HCT116 (cell line): ENCODE measurements at places on chromosomes 11 and 22. TPM values are rescaled to one million over a fixed set of nuclear protein-coding genes. Genes with fewer than 3 reads are reported as not detected.

Gene TENM4
- 0.05 TPM for total RNA-seq

GRCh38 chr22:17120711-17121232 is 388 bp downstream of the TMEM121B start:
- no peak for DNase-seq

GRCh38 chr11:107102692-107103477 is 84.6 kb upstream of the GUCY1A2 start:
- DNase-seq, result no peak

DNA sequence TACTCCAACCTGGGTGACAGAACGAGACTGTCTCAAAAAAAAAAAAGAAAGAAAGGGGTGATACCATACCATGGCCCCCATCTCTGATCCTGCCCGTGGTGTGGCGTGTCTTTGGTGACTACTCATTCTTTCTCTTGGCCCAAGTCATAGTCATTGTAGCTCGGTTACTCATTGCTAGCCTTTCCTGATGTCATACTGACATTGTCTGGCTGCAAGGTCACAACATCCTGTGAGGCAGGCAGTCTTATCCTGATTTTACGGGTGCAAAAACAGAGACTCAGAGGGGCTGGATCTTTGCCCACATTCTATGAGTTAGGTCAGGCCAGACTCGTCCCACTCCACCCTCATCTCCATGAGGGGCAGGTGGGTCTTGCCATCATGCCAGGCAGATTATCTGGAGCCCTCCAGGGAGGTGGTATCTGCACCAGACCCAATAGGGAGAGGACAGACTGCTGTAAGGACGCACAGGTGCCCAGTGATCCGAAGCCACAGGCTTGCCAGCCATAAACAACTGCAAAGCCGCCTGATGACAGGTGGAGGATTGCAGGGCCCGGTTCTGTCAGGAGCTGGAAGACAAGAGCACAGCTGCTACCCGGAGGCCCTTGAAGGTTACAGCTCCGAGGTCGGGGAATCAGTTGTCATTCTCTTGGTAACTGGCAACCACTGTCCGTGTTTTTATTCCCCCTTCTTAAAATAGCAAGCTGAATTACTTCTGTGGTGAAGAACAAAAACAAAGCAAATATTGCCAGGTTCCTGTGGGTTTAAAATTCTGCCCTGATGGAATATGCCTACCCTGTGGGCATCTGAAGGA is 13.8 kb downstream of the TOM1 start:
- DNase-seq, result no peak

DNA sequence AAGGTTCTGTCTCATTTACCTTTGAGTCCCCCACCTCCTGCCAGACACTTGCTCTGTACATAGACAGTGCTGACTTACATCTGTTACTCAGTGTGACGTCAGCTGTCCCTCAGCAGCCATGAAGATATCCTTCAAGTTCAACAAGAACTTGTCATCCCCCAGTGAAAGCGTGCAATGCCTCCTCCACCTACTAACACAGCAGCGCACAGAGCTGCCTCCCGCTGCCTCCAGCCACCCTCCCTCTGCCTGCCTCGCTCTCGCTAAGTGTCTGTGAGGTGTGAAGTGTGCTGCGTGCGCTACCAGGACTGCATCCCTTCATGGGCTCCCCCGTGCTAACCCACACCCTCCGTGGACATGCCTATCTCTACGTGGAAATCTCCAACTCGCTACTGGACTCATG is 621.4 kb downstream of the BRD1 start:
- no peak for DNase-seq

DNA sequence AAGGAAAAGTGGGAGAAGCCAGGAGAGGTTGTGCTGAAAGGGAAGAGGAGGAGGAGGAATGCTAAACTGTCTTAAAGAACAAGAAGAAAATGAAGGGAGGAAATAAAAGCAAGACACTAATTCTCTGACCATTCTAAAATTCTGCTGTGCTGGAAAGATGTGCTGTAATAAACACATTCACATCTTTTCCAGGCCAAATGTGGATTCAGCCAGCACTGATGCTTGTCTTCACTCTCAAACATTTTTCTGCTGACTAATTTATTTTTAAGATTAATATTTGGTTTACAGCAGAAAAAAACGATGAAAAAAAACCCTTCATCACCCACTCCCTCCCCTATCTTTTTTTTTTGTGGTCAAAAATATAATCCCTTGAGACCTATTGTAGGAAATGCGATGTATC is 223.6 kb downstream of the SWAP70 start:
- DNase-seq, result no peak

Gene C11orf86
- total RNA-seq, result 0.25 TPM

DNA sequence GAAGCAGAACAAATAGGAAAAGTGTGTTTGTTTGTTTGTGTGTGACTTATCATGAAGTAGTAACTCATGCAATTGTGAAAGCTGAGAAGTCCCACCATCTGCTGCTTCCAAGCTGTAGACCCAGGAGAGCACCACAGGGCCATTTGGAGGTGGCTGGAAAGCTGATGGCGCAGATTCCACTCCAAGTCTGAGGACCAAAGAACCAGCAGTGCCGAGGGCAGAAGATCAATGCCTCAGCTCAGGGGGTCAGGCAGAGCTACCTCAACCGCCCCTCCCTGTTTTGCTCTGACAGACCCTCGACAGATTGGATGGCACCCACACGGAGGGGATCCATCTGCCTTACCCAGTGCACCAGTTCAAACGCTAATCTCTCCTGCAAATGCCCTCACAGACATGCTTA is 896.2 kb downstream of the BRD1 start:
- no peak for DNase-seq

DNA sequence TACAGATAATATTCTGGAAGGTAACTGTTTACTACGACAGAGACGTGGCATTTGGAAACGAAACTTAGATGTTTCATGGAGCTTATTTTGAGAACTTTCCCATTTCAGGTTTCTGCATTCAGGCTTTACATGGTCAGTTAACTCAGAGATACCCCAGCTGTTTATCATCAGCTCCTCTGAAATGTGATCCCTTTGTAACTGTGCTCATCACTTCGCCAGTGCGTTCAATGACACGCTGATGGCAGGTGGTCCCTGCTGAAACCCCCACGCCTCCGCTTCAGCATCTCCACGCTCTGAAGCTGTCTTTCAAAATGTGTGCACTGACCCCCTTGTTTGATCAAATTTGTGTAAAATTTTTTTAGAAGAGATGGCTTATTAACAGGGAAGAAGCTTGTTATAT is 30.5 kb downstream of the ALG12 start:
- DNase-seq, result no peak

DNA sequence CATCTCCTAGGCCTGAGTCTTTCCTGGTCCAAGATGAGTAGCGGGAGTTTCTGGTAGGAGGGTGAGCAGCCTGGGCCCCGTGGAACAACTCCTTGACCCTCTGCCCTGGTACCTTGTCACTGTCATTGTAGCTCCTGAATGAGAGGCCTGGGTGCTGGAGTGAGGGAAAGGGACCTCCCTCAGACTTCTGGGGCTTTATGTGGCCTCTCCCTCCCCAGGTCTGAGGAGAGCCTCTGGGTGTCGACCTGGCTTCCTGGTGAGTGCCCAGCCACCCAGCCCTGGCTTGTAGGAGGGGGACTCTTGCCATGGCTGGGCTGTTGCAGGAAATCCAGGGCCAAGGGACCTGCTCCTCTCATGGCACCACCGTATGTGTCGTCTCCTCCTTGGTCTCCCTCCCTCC is 3.9 kb downstream of the P2RY2 start:
- DNase-seq, result no peak

DNA sequence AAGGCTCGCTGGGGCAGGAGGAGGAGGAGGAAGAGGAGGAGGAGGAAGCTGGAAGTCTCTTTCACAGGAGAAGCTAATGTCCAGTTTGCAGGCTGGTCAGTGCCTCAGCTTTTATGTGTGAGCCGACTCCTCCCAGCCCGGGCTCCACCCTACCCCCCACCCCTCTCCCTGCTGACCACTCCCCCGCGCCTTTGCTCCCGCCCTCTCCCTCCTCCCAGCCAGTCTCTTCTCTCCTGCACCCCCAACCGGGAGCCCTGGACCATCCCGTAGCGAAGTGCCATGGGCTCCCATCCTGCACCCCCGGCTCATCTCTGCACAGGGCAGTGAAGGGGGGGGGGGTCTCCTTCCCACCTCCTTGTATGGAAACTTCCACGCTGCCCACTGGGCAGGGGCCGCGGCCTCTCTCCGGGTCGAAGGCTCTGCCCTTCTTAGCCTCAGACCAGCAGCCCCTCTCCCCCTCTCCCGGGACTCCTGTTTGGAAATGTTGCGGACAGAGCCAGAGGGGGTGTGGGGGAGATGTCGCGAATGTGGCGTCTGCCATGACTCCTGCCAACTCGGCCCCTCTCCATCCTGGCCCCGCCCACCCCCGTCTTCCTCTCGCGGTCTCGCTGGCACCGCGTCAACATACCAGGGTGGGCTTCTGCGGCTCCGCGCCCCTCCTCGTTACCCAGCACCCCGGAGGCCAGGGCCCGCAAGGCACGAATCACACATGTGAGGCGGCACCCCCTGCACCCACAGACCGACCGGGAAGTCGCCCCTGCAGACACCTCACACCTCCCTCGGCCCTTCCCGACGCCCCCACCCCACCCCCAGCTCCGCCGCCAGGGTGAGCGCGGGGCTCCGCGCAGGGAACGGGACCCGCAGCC is 1.8 kb downstream of the IGF2 start:
- DNase-seq, result peak; percentile 36

- no peak for DNase-seq
Measured at GRCh38 chr11:114155116-114155515, 95.6 kb downstream of the ZBTB16 start.

- no peak for DNase-seq
Measured at GRCh38 chr22:45905924-45906865, 70.8 kb downstream of the WNT7B start.

DNA sequence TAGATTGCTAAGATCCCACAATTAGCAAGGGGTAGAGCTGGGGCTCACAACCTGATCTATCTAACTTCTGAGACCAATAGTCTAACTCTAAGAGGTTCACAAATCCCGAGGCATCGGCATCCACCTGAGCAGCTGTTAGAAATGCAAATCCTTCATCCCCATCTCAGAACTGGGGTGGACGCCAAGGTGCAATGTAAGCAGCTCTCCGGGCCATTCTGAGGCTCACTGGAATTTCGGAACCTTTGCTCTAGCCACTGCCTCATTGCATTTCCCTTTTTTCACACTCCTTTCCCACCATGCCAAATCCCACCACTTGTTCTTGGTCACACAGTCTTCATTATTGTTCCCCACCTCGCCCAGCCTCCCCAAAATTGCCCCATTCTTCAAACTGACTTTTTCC is 29.8 kb downstream of the MAML2 start:
- DNase-seq, result no peak

GRCh38 chr11:110716361-110716760 is 4.1 kb upstream of the ARHGAP20 start:
- no peak for DNase-seq

DNA sequence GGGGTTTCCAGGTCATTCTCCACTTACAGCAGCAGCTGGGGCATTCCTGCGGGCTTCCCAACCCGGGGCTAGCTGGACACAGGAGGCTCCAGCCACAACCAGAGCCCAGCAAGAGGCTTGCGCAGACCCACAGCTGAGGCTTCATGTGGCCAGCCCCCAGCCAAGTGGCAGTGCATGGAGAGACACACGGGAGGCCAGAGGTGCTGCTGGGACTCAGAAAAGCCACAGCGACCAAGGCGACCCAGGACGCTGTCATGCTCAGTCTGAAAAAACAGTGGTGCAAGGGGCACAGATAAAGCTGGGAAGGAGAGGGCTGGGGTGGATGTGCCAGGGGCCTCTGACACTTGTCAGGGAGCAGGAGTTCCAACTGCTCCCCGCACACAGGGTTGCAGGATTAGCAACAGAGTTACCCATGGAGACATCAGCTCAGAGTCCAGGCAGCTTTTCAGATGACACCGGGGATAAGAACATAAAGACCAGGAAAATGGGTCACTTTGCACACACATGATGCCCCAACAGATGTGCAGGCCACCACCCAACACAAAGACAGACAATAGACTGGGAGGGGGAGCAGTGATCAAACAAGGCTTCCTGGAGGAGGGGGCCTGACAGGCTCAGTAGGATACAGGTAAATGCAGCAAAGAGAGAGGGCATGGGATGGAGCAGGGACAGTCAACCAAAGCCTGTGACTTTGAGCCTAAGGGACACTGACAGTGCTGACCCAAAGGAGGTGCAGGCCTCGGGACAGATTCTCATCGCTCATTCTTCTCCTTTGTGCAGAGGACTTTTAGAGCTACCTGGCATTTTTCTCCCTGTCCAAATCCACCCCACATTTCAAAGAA is 6.9 kb upstream of the NEAT1 start:
- DNase-seq, result no peak

DNA sequence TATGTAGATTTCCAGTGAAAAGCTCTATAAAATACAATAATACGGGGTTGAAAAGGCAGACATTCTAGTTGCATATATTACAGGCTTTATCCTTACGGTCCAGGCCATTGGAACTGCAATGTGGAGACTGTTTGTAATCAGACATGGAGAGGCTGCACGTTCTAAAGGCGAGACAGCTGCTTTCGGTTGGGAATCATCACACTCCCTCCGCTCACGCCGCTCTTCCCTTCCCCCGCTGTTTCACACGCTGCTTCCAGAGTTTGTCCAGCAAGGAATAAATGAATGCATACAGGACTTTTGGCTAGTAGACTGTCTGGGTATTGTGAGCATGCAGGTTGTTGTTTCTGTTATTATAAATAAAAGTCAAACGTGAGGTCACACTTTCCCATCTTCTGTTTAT is 13.5 kb upstream of the EFCAB6 start:
- no peak for DNase-seq

GRCh38 chr11:130480711-130481140 is 32.3 kb downstream of the ADAMTS15 start:
- no peak for DNase-seq

- no peak for DNase-seq
Measured at GRCh38 chr11:13259374-13259773, 18.2 kb upstream of the BMAL1 start.

GRCh38 chr11:73072935-73073481 is 69.1 kb downstream of the FCHSD2 start:
- DNase-seq, result no peak
